ENCODE measurements at places on chromosomes 1 and 21.
A peak's percentile ranks its signal among the peaks of the same experiment; 100 is the strongest.

DNA sequence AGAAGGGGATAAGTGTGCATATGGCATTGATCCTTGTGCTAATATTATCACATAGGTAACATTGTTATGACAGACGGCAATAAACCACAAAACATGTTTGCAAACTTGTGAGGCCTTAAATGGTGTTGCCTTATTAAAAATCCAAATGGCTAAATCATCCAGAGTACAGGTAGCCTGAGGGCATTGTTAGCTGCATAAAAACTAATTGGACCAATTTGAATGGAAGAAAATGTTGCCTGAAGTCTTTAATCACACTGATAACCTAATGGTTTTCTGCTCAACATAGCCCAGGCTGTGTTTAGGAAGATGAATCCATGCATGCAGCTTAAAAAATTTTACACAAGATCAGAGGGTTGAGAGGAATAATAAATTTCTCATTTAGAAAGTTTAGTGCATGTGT lies 19.4 kb upstream of the LRRC53 start:
- DNase-seq = peak; percentile 93

- peak; percentile 82 for DNase-seq
Measured at GRCh38 chr1:32972814-32973428, 8.3 kb upstream of the RNF19B start.

DNA sequence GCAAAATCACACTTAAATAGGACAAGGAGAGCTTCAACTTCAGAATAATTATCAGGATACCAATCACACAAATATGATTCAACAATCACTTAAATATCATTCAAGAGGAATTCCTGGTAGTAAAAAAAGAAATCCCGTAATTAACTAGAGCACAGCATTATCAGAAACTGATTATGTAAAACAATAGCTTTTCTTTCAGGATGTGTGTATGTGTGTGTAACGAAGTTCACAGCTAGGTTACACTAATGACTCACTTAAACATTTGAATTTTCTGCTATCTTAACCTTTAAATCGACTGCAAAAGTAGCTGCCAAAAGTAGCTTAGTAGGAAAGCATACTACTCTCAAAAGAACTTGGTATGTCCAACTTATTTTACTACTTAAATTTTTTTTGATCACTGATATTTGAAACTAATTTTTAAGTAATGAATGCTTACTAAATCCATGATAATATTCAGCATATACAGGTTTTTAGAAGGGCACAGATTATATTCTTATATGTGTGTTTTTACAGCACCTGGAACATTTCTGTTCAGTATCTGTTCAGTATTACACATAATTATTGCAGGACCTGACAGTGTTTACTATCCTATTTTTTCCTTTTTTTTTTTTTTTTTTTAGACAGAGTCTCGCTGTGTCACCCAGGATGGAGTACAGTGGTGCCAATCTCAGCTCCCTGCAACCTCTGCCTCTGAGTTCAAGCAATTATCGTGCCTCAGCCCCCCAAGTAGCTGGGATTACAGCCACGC lies 4.2 kb downstream of the RERE start:
- DNase-seq = no peak

- DNase-seq = no peak
Measured at GRCh38 chr1:201876148-201876818, 12.4 kb upstream of the SHISA4 start.

DNA sequence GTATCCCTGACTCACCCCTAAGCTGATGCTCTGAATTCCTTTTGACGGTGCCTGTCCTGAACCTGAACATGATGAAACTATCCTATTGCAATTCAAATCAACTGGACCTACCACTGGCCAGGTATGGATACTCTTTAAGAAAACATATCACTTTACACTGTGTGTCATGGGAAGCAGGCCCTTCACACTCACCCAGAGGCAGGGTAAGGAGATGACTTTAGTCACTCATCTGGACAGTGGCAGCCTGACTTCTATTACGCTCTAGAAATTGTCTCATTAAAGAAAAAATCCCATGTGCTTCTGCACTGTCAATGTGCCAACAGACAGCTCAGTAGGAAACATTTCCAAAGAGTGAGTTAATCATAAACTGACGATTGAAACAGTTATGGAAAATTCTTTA lies 94.3 kb downstream of the VAV3 start:
- DNase-seq = no peak

GRCh38 chr1:11355559-11356475 lies 82.8 kb downstream of the UBIAD1 start:
- DNase-seq = peak; percentile 24

GRCh38 chr21:15480160-15480559 lies 249.6 kb upstream of the USP25 start:
- no peak for DNase-seq

DNA sequence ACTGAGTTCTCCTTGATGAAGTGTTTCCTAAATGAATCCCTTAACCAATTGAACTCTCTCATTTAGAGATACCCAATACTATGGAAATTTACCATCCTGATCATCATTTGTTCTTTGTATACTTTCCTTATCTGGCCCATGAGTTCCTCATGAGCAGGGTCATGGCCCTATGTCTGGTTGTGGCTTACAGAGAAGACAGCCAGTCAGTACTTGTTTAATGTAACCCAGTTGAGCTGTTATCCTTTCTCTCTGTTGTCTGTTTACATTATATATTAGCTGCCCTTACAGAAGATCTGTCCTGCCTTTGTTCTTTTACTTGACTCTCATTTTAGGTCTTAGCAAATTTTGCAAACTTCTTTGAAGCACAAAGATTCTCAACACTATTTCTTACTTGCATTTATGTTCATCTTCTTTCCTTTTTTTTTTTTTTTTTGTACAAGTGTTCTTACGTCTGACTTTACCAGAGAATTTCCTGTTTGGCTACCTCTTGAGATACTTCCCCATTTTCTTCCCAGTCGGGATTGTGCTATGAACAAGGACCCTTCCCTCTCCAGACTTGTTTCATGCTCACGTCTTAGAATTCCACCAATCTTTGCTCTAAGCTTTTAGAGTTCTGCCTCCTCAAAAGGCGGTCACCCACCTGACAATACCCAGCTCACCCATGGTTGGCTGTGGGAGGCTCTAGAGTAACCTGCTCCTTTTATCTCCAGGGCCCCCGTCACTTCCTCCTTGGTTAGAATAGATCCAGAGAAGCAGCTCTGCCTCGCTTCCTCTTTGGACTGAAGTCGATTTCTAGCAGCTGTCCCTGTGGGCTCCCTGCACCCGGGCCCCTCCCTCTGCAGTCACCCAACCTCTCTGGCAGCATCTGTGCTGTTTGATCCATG lies 53.6 kb upstream of the RUNX1 start:
- DNase-seq = no peak

DNA sequence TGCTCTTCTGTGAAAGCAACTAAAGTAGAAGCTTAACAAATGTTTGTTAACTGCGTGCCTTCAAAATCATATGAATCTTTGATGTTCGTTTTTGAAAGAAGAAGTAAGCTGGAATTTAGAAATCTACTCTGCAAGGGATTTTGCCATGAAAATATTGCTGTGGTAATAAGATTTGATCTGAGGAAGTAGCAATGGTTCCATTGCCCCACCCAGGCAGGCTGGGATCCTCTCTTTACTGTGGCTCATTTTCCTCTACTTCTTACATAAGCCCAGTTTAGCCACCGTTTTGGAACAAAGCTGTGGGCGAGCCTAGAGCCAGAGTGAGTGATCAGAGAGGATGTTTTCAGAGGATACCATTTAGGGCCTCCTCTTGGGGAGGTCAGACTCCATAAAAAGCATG lies 20.3 kb upstream of the PTGFRN start:
- DNase-seq = no peak

DNA sequence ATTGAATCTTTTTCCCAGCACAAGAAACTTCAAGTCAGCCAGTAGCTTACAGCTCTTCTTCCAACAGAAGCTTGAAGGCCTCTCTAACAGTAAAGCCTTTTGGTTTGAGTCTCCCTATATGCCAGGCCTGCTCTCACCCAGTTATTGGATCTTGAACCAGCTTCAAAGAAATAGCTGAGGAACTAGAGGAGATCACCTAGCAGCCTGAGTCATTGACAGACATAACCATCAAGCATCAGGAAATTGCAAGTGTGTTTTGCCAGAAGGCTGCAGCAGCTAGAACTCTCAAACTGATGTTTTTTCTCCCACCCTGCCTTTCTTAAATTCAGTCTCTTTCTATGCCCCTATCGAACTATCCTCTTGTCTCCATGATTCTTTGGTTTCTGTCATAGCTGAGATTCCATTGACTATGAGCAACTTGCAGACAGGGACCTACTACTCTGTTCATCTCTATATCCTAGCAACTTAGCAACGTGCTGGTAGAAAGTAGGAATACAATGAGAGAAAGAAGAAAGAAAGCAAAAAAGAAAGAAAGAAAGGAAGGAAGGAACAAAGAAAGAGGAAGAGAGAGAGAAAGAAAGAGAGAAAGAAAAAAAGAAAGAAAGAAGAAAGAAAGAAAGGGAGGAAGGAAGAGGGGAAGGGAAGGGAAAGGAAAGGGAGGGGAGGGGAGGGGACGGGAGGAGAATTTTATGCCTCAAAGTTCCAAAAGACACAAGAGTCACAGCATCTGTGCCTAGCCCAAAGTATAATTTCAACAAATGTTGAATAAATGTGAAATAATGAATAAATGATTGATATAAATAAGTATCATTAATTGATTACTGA lies 60.0 kb upstream of the FGGY start:
- DNase-seq = no peak

GRCh38 chr1:151681923-151682322 lies 34.7 kb downstream of the CELF3 start:
- no peak for DNase-seq

GRCh38 chr21:28066076-28066475 lies 926.6 kb downstream of the LTN1 start:
- no peak for DNase-seq

DNA sequence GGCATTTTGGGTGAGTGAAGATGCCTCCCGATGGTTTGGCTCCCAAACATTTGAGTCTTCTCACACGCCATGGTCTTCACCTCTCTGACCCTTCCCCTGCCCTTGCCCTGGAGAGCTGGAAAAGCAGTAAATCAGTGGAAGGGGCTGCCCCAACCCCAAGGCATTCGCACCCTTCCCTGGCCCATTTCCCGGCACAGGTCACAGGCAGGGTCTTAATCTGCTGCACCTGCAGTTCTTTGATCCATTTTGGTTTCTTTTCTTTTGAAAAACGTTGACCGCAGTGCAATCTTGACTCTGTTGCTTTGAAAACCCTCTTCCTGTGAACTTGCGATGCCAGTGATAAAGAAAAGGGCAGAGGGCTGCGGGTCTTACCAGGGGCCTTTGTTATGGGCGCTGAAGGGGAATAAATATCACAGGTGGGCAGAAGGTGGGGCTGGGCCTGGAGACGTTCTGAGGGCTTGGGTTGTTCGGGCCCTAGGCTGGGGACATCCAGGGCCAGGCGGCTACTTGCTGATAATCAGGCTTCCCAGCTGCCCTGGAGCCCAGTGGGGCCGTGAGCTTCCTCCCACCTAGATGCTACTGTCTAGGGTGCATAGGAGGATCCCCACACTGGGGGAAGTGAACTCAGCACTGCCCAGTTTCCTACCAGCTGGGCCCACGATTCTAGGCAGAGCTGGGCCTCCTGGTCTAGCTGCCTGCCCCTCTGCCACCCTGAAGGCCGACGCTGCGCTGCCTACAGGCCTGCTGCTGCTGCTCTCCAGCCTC lies 38.6 kb upstream of the EPS8L3 start:
- DNase-seq = no peak

GRCh38 chr1:210587566-210587965 lies 258.9 kb downstream of the HHAT start:
- DNase-seq = no peak

GRCh38 chr1:203678943-203679661 lies 52.5 kb downstream of the ATP2B4 start:
- no peak for DNase-seq

- no peak for DNase-seq
Measured at GRCh38 chr1:167799747-167800146, 78.0 kb downstream of the MPZL1 start.

- DNase-seq = peak; percentile 5
Measured at GRCh38 chr1:41862384-41863221, 56.1 kb downstream of the HIVEP3 start.

DNA sequence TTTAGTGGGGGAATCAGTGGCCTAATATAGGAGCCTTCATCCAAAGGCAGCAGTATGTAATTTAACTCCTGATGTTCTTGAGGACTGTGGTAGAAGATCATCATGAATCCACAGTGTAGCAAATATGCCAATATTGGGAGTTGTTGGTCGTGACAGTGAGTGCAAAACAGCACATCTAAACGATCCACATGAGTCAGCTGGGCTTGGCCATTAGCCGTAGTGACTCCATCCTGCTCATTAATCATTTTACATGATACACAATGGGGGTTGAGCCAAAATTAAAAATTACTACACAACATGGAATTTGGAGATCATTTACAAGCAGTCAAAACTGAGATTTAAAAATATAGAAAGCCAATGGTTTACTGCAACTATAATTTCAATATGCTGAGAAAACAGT lies 653.9 kb upstream of the CAMK1G start:
- no peak for DNase-seq

- DNase-seq = no peak
Measured at GRCh38 chr1:17460219-17460618, 20.7 kb upstream of the RCC2 start.

DNA sequence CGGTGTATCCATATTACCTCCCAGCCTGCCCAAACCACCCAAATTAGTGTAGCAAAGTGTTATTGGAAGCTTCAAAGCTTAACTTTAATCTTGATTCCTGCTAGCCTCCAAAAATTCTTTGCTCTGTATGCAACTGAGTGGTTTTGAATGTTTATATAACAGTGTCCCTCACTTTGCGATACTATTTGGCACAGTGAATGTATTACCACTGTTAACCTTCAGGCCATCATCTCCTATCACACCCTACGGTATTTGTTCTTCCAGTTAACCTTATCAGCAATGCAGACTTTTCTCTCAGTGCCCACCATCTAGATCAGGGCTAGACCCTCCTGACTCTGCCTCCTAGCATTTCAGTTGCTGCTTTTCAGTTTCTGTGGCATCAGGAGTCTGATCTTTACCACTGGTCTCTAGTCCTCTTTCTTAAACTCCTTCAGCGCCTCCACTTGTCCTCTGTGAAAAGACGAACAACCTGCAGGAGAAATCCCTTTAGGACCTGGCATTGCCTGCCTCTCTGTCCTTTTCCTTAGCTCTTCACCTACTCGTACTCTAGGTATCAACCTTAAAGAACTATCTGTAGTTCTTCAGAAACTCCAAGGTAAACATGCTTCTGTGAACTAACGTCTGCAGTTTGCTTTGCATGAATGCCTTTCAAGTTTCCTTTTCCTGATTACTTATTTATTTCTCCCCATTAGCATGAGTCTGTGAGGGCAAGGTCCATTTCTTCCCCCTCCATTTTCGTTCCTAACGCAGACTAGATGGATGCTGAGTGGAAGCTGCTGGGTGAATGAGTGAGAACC lies 71.7 kb downstream of the SNX7 start:
- no peak for DNase-seq

- DNase-seq = no peak
Measured at GRCh38 chr1:227869279-227869842, 53.9 kb downstream of the PRSS38 start.
